ENCODE measurements at places on chromosomes 1 and 21. TPM values are rescaled to one million over a fixed set of nuclear protein-coding genes. Genes with fewer than 3 reads are reported as not detected.
A peak's percentile ranks its signal among the peaks of the same experiment; 100 is the strongest.

TRIM67 gene
- total RNA-seq: not detected

DNA sequence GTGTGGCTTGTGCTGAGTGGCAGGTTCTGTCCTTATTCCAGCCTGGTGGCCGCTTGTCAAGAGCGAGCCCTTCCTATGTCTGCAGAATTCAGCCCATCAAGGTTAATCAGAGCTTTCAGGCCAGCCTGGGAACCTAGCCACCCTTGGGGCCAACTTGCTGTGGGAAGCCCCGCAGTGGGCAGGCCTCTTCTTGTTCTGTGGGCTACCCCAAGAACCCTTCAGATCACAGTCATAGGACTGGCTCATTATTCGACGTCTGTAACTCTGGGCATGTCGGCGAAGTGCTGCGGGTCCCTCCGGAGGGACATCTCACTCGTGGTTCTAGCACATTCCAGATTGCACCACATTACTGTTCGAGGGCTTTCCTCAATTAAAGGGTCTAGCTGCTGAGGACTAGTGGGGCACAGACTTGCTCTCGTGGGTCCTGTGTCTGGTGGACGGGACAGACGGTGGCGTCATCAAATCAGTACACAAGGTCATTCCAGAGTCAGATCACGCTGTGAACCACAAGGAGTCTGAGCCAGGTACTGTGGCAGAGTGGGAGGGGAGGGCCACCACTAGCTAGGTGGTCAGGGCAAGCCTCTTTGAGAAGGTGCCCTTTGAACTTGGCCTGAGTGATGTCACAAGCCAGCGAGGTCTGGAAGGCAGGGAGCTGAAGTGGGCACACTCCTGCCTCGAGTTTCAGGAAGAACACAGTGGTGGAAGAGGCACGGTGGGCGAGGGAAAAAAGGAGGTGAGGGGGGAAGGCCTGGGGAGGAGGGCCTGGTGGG lies 20.3 kb upstream of the TNFRSF1B start:
- DNase-seq: no peak
- H3K36me3 ChIP-seq: no peaks in the 10 kb centered on the region
- H3K27ac ChIP-seq: peak overlapping the region; percentile 79
- no peak overlapping the region for H3K4me3 ChIP-seq
- H3K4me1 ChIP-seq: peaks cover 89% of the 10 kb centered on the region

KRTAP19-3 gene
- not detected for total RNA-seq

DNA sequence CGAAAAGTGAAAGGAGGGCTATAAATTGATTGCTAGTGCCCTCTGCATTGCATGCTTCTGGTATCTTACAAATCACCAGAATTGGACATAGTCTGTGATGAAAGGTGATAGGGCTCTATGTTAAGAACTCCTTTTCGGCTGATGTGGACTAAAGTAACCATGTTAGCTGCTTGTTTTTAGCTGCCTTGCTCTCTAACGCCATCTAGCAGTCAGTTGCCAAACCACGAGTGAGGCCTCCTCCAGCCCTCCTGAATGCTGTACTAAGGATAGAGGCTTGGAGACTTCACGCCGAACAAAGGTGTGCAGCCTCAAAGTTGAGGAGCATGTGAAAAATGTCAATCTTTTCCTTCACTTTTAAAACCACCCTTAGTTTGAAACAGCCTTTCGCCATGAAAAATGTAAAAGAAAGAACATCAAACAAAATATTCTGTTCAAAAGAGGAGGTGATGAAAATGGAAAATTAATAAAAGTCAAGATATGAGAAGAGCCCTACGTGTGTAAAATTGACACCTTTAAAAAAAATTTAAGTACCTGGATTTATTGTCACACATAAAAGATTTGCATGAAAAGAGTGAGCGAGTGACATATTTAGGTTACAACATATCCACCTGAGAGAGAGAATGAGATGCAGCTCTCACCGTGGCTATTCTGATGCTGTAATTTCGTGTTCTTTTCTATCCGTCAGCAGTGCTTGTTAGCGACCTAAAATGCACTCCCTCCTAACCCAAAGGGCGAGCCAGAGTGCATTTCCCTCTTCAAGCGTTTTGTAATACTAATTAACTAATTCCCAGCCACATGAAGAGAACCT lies 8.1 kb downstream of the LRRC53 start:
- H3K27me3 ChIP-seq: no peaks in the 10 kb centered on the region
- no peaks in the 10 kb centered on the region for H3K4me1 ChIP-seq
- no peaks in the 10 kb centered on the region for H3K36me3 ChIP-seq
- H3K27ac ChIP-seq: no peak overlapping the region

DNA sequence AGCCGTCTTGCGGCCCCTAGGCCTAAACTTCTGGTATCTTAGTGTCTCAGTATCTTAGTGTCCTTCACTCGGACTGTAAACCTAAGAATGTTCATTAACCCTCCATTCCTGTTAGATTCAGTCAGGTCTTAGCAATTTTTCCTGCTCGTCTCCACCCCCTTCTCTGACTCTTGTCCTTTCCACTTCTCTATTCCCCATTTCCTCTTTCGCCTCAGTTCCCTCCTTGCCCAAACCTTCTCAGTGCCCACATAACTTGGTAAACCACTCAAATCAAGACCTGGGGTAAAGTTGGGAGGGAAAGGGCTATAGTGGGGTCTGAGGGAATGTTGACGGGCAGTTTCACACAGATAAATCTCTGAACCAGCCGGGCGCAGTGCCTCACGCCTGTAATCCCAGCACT lies 726 bp upstream of the FCER1G start:
- no peak overlapping the region for H3K4me3 ChIP-seq
- DNase-seq: no peak
- H3K36me3 ChIP-seq: peaks cover 57% of the 10 kb centered on the region

SIK1 gene
- 20.2 TPM for total RNA-seq

NES gene
- total RNA-seq: not detected

NR1I3 gene
- total RNA-seq: 0.15 TPM

NMNAT2 gene
- total RNA-seq: not detected

DNA sequence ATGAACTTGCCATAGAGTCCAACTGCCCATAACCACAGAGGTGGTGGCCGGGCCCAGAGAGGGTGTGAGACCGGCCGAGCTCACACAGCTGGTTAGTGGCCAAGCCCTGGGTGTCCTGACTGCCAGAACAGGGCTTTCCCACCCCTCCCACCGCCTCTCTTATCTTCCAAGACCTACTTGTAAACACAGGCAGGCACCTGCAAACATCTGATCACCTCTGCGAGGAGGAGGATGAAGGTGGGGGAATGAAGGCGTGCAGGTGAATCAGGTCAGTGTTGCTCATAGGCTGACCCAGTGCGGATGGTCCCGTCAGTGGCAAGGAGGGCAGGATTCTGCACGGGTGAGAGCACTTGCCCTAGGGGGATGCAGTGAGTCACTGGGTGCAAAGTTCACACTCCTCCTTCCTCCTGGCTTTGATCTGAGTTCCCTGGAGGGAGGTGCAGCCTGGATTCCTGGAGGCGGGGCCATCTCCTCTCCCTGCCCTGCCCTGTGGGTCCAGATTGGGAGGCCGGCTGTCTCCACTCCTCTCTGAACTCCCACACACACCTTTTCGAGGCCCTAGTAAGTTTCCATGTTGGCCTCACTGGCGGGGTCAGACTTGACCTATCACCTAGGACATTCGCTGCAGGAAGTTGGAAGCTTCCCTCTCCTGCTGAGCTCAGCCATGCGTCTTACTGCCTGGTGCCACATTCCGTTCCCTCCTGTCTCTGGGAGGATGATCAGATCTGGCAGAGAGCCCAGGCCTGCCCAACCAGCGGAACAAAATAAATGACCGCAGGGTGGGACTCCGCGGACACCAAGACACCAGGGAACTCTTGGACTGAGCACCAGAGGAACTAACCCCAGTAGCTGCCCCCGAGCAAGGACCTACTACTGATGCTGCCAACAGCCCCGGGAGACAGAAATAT lies 7.3 kb downstream of the UQCRHL start:
- no peak for DNase-seq
- no peak overlapping the region for H3K4me3 ChIP-seq
- no peak overlapping the region for H3K27ac ChIP-seq

DNA sequence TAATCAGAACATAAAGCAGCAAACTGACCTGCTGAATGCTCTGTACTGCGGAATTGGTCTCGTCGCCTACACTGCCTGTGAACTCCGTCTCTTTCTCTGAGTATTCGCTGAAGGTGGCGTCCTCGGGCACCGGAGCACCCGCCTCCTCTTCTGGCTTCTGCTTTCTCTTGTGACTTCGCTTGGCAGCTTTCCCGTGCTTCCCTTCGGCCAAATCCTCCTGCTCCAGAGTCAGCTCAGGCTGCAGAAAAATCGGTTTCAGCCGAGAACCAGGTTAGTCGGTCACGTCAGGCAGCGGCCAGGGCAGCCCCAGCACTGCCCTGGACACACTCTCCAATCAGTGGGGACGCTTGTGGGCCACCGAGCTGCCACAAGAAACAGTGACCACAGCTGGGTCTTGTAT lies 35.8 kb upstream of the RIPK4 start:
- H3K4me1 ChIP-seq: no peaks in the 10 kb centered on the region
- peaks cover 75% of the 10 kb centered on the region for H3K36me3 ChIP-seq
- no peak overlapping the region for H3K4me3 ChIP-seq
- H3K27ac ChIP-seq: no peak overlapping the region

FALEC gene
- total RNA-seq: 1.1 TPM

CNR2 gene
- 51.0 TPM for total RNA-seq

CACNA1S gene
- total RNA-seq: not detected

Measured in activated B cell treated with CpG ODN at 0.5 μM for 24 hours (primary cell).